Endothelial cell (in vitro differentiated cells): ENCODE measurements at places on chromosomes 5 and 9.
A peak's percentile ranks its signal among the peaks of the same experiment; 100 is the strongest.

DNA sequence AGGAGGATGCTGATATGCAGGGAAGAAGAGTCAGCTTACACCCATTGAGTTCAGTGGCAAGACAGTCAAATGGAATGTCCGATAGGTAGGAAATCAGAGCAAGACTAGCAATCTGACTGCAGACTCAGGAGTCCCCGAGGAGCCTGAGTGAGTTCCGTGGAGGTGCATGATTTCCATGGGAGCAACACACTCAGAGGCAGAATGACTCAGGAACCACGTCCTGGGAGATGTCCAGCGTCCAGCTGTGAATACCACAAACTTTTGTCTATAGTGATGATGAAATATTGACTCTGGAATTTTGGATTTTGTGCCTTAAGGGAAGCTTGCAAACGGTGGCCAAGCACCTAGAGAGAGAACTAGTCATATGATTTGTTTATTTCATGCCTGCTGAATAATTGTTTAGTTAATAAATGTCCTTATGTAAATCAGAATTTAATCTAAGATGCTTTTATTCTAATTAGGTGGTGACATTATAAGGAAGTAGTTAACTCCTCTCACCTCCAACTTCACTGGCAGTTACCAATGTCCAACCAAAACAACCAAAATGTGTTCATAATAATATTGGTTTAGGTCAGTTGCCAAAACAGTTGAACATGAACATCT, 100.4 kb downstream of the PDE4D start:
- DNase-seq, result no peak
- H3K4me1 ChIP-seq, result peaks cover 39% of the 10 kb centered on the region
- no peak overlapping the region for H3K27ac ChIP-seq
- H3K36me3 ChIP-seq, result no peaks in the 10 kb centered on the region
- H3K27me3 ChIP-seq, result no peaks in the 10 kb centered on the region

GRCh38 chr5:156753846-156754245, 96.2 kb upstream of the PPP1R2B start:
- H3K4me1 ChIP-seq, result peaks cover 3% of the 10 kb centered on the region
- H3K36me3 ChIP-seq, result no peaks in the 10 kb centered on the region
- H3K27ac ChIP-seq, result no peak overlapping the region
- no peak for DNase-seq
- H3K27me3 ChIP-seq, result no peaks in the 10 kb centered on the region
- H3K4me3 ChIP-seq, result no peak overlapping the region

- peak overlapping the region; percentile 96 for H3K27ac ChIP-seq
- peaks cover 32% of the 10 kb centered on the region for H3K4me1 ChIP-seq
- H3K27me3 ChIP-seq, result peaks cover 16% of the 10 kb centered on the region
- peak; percentile 10 for DNase-seq
- H3K36me3 ChIP-seq, result no peaks in the 10 kb centered on the region
Measured at GRCh38 chr5:154860123-154860522, 1.7 kb downstream of the CNOT8 start.

DNA sequence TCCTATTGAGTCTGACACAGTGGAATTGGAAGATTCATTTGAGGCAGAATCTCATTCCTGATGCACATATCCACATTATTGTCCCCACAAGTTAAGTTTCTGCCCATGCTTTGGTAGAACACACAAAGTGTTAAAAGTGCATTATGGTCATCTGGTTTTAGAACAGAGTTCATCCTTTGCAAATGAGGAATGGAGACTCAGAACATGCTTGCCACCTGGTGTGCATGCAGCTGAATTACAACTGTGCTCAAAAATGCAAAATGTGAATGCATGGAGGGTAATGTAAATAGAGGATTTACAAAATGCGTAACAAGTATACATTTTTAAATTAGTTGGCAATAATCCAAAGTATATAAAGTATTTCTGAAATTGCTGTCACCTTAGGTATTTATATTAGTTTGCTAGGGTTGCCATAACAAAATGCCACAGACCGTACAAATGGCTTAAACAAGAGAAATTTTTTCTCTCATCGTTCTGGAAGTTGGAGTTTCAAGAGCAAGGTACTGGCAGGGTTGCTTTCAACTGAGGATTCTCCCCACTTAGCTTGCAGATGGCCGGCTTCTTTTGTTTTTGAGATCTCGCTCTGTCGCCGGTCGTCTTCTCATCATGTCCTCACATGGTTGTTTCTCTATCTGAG, 671.1 kb downstream of the TAF11L14 start:
- H3K27ac ChIP-seq, result no peak overlapping the region
- no peaks in the 10 kb centered on the region for H3K36me3 ChIP-seq
- H3K27me3 ChIP-seq, result peaks cover 2% of the 10 kb centered on the region

GRCh38 chr5:57302164-57302563, 128.3 kb downstream of the GPBP1 start:
- no peak overlapping the region for H3K4me3 ChIP-seq
- peaks cover 4% of the 10 kb centered on the region for H3K27me3 ChIP-seq
- DNase-seq, result no peak
- H3K27ac ChIP-seq, result no peak overlapping the region

DNA sequence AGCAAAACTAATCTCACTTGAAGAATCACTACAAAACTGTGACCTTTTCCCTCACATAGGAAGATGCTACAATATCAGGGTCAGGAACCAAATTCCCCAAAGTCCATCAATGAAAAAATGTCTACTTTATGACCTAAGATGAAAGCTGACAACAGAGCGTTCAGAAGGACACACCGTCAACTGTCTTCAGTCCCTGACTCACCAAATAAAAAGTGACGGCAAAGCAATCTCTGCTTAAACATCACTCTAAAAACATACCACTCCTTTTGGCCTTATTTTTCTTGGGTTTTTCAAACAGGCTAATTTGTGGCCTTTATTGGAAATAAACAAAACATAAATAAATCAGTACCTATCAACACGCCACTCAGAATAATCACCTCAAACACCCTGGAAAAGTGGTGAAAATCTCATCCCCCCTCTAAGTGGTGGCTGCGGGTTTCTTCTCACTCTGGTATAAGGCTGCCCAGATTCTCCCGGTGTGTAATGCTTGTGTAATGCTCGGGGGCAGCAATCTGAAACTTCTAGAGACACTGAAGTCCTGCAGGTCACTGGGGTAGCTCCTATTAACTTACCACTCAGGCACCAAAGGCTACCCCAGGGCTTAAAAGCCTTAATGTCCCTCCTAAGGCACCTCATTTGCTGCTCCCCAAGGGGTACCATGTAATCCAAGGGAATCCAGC, 29.5 kb downstream of the SEMA4D start:
- no peak for DNase-seq
- H3K4me3 ChIP-seq, result no peak overlapping the region
- peaks cover 2% of the 10 kb centered on the region for H3K27me3 ChIP-seq
- no peaks in the 10 kb centered on the region for H3K36me3 ChIP-seq
- peak overlapping the region; percentile 50 for H3K27ac ChIP-seq

GRCh38 chr5:43711496-43711895, 108.5 kb downstream of the NNT start:
- H3K27me3 ChIP-seq, result no peaks in the 10 kb centered on the region
- H3K27ac ChIP-seq, result no peak overlapping the region
- H3K4me3 ChIP-seq, result no peak overlapping the region
- no peak for DNase-seq
- no peaks in the 10 kb centered on the region for H3K36me3 ChIP-seq
- H3K4me1 ChIP-seq, result no peaks in the 10 kb centered on the region

- DNase-seq, result no peak
- H3K27me3 ChIP-seq, result peaks cover 2% of the 10 kb centered on the region
- no peaks in the 10 kb centered on the region for H3K4me1 ChIP-seq
- H3K4me3 ChIP-seq, result no peak overlapping the region
- H3K27ac ChIP-seq, result no peak overlapping the region
Measured at GRCh38 chr5:67301285-67301903, 104.8 kb upstream of the CD180 start.

GRCh38 chr5:42483472-42484154, 60.4 kb downstream of the GHR start:
- H3K36me3 ChIP-seq, result peaks cover 4% of the 10 kb centered on the region
- H3K27ac ChIP-seq, result no peak overlapping the region
- H3K4me1 ChIP-seq, result peaks cover 2% of the 10 kb centered on the region
- DNase-seq, result no peak
- peaks cover 1% of the 10 kb centered on the region for H3K27me3 ChIP-seq

DNA sequence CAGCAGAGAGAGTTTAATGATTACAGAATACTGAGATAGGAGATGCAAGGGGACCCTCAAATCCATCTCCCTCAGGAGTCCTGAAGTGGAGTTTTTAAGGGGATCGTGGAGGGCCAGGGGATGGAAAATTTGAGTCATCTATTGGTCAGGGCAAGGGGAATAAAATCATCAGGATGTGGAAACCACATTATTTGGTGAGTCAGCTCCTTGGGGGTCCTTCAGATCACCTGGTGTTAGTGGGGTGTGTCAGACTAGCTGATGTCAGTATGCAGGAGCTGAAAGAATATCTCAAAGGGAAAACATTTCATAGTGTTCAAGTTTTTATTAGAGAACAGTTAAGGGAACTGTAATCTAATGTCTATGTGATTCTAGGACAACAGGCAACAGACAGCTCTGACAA, 183.0 kb upstream of the FTMT start:
- no peaks in the 10 kb centered on the region for H3K4me1 ChIP-seq
- no peak overlapping the region for H3K4me3 ChIP-seq
- H3K36me3 ChIP-seq, result no peaks in the 10 kb centered on the region
- no peak for DNase-seq

- H3K27ac ChIP-seq, result no peak overlapping the region
- no peaks in the 10 kb centered on the region for H3K4me1 ChIP-seq
- no peaks in the 10 kb centered on the region for H3K27me3 ChIP-seq
- H3K4me3 ChIP-seq, result no peak overlapping the region
Measured at GRCh38 chr5:81901586-81901985, 70.2 kb upstream of the ATG10 start.

DNA sequence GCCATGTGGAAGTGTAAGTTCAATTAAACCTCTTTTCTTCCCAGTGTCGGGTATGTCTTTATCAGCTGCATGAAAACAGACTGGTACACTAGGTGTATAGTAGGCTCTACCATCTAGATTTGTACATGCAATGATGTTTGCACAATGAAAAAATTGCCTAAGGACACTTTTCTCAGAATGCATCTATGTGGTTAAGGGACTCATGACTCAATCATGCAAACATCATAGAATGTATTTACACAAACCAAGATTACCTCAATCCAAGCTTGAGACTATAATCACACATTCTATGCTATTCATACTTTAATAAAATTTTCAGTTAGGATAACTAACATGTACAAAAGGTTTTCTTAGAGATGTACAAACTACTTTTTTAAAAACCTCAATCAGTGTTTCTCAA, 1164.5 kb downstream of the CDH12 start:
- no peaks in the 10 kb centered on the region for H3K4me1 ChIP-seq
- DNase-seq, result no peak
- H3K36me3 ChIP-seq, result no peaks in the 10 kb centered on the region
- no peaks in the 10 kb centered on the region for H3K27me3 ChIP-seq
- H3K4me3 ChIP-seq, result no peak overlapping the region

DNA sequence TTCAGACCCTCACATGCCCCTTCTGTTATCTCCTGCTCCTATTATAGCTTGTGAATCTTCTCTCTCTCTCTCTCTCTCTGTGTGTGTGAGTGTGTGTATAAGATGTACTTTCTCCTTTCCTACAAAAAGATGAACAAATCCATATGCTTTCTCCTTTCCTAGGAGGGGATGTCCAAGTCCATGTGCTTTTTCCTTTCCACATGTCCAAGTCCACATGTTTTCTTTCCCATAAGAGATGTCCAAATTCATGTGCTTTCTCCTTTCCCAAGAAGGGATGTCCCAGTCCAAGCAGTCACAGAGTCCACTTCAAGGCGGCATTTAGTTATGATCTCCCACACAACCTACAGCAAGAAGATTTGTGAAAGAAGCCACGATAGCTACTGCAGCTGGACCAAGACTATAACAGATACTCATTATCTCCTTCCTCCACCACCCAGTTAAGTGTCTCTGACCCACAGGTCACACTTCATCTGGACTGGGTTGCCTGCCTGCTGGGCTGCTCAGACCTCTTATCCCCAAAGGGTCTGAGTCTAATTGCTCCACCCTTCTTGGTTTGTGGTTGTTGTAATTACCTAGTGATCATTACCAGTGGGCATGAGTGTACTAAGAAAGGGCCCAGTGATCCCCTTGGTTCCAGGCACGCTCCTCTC, 18.4 kb upstream of the FOXI1 start:
- peaks cover 14% of the 10 kb centered on the region for H3K36me3 ChIP-seq
- H3K27me3 ChIP-seq, result peaks cover 6% of the 10 kb centered on the region
- peaks cover 11% of the 10 kb centered on the region for H3K4me1 ChIP-seq
- no peak for DNase-seq
- H3K27ac ChIP-seq, result no peak overlapping the region
- H3K4me3 ChIP-seq, result no peak overlapping the region
